ENCODE measurements at places on chromosomes 5 and 9. TPM values are rescaled to one million over a fixed set of nuclear protein-coding genes. Genes with fewer than 3 reads are reported as not detected.

DNA sequence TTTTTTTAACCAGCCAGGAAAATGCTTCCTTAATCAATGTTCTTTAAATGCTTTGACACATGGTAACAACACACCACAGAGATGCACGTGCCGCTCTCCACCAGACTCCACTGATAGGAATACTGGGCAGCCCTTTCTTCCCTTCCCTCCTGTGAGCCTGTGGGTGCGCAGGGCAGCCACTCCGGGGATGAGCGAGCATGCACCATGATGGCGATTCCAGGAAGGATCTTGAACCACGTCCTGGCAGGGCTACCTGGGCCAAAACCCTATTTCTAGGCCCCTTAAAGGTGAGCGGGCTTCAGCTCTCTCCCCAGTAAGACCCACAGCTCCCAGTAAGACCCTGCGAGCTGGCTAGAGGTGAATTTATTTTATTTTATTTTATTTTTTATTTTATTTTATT, 128.2 kb downstream of the MVB12B start:
- no peak overlapping the region for H3K4me3 ChIP-seq
- no peaks in the 10 kb centered on the region for H3K27me3 ChIP-seq
- peaks cover 12% of the 10 kb centered on the region for H3K4me1 ChIP-seq
- no peak overlapping the region for H3K27ac ChIP-seq
- no peaks in the 10 kb centered on the region for H3K36me3 ChIP-seq
- no peak for DNase-seq

- H3K4me1 ChIP-seq, result no peaks in the 10 kb centered on the region
- DNase-seq, result no peak
- H3K27me3 ChIP-seq, result no peaks in the 10 kb centered on the region
- no peak overlapping the region for H3K27ac ChIP-seq
- no peak overlapping the region for H3K4me3 ChIP-seq
Observed at GRCh38 chr5:42555797-42556196, 132.6 kb downstream of the GHR start.

- no peak overlapping the region for H3K27ac ChIP-seq
- no peak for DNase-seq
Observed at GRCh38 chr9:129451089-129451656, 169.7 kb downstream of the C9orf50 start.

- DNase-seq, result no peak
- peaks cover 12% of the 10 kb centered on the region for H3K27me3 ChIP-seq
- H3K4me3 ChIP-seq, result no peak overlapping the region
- no peak overlapping the region for H3K27ac ChIP-seq
Observed at GRCh38 chr9:100474082-100474923, 1.4 kb downstream of the TMEFF1 start.

DNA sequence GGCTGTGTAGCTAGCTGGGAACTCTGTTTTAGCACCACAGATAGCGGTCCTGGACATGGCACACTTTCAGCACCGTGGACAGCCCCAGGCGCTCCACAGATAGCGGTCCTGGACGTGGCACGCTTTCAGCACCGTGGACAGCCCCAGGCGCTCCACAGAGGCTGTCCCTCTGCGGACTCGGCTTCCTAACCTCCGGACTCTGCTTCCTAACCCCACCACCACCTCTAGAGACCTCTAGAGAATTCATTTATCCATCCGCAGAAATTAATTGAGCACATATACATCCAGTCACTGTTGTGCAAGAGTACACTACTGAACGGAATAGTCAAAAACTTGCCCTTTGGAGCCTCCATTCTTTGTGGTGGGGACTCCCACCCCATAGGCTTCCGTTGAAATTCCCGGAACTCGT, 27.4 kb downstream of the UNC5A start:
- DNase-seq, result peak; percentile 80
- H3K4me1 ChIP-seq, result no peaks in the 10 kb centered on the region
- no peak overlapping the region for H3K27ac ChIP-seq
- H3K27me3 ChIP-seq, result no peaks in the 10 kb centered on the region

DNA sequence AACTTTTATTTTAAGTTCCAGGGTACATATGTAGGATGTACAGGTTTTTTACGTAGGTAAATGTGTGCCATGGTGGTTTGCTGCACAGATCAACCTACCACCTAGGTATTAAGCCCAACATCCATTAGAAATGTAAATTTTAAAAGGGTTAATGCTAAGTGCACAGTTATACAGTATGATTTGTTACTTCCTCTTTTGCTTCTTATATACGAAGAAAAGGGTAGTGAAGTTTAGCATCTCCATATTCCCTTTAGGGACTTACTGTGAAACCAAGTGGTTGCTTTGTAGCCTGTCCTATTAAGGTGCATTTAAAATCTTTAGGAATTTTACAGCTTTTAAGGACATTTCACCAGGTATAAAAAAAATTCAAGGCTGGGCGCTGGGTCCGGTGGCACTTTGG, 46.4 kb downstream of the RBM27 start:
- no peaks in the 10 kb centered on the region for H3K27me3 ChIP-seq
- no peak overlapping the region for H3K4me3 ChIP-seq

DNA sequence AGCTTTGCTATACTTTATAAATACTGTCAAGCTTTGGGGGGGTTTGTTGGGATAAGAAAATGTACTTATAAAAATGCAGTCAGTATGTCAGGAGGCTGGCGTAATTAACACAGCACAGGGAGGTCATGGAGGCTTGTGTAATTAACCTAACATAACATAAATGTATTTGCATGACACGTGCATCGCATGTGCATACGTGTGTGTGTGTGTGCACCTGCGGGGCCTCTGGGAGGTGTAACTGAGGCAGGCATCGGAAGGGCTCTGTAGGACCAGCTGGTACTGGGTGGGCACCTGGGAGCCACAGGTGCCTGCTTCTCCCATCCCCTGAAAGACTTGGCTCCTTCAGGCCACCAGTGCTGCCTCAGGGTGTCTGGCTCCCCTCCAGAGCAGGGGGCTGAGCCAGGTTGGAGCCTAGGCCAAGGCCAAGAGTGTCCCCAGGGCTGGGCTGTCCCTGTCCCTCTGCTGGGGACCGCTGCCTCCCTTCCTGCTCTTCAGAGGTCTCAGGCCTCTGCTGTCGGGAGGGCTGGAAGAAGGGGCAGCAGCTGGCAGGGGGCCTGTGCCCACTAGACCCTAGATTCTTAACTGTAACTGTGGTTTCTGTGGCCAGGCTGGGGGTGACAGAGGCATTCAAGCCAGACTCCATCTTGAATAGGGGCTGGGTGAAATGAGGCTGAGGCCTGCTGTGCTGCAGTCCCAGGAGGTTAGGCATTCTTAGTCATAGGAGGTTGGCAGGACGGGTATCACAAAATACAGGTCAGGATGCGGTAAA, 9.0 kb downstream of the FCN2 start:
- H3K4me3 ChIP-seq, result no peak overlapping the region
- H3K36me3 ChIP-seq, result no peaks in the 10 kb centered on the region
- no peak overlapping the region for H3K27ac ChIP-seq
- H3K27me3 ChIP-seq, result no peaks in the 10 kb centered on the region
- peaks cover 8% of the 10 kb centered on the region for H3K4me1 ChIP-seq
- DNase-seq, result no peak

- H3K4me3 ChIP-seq, result no peak overlapping the region
- H3K36me3 ChIP-seq, result no peaks in the 10 kb centered on the region
- DNase-seq, result no peak
- no peaks in the 10 kb centered on the region for H3K27me3 ChIP-seq
- no peaks in the 10 kb centered on the region for H3K4me1 ChIP-seq
- H3K27ac ChIP-seq, result no peak overlapping the region
Observed at GRCh38 chr5:3351581-3352442, 243.8 kb upstream of the IRX1 start.

- peaks cover 6% of the 10 kb centered on the region for H3K36me3 ChIP-seq
- DNase-seq, result no peak
- no peak overlapping the region for H3K4me3 ChIP-seq
- H3K27me3 ChIP-seq, result no peaks in the 10 kb centered on the region
- no peak overlapping the region for H3K27ac ChIP-seq
Observed at GRCh38 chr5:94025788-94026473, 284.5 kb upstream of the POU5F2 start.

DNA sequence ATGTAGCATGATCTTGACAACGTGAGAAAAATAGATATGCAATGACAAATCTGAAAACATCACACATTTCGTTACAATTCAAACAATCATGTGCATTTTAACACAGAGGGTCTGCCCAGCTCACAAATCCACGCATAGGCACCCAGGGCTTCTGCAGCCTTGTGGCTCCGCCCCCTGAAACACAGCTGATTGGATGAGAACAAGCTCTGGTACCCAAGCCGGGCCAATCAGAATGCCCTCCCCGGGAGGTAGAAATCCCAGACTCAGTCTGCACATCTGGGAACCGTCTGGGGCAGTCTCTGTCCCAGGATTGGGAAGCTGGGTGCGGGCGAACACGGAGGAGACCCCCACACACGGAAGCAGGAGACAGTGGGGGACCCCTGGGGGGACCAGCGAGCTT, 137.5 kb downstream of the GAPVD1 start:
- no peaks in the 10 kb centered on the region for H3K27me3 ChIP-seq
- H3K4me3 ChIP-seq, result no peak overlapping the region
- DNase-seq, result no peak
- no peaks in the 10 kb centered on the region for H3K4me1 ChIP-seq
- no peak overlapping the region for H3K27ac ChIP-seq

DNA sequence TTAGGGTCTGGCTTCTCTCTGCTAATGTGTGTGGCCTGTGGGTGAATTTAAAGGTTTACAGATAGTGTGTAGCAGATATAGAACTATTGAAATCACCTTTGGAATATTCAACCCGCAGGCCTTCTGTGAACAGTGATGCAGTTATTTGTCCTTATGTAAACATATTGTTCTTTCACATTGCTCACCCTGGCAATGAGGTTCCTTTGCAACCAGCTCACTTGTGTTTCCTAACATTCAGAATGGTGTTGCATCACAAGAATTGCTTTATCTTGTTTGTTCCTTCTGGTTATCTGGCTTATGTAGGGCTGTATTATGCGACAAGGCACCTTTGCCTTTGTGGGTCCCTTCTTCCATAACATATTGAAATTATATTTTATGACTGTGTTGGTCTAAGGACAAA, 370.3 kb downstream of the NNT start:
- no peaks in the 10 kb centered on the region for H3K4me1 ChIP-seq
- no peak for DNase-seq
- H3K4me3 ChIP-seq, result no peak overlapping the region
- no peaks in the 10 kb centered on the region for H3K27me3 ChIP-seq

- no peaks in the 10 kb centered on the region for H3K4me1 ChIP-seq
- no peaks in the 10 kb centered on the region for H3K27me3 ChIP-seq
- DNase-seq, result no peak
- no peak overlapping the region for H3K4me3 ChIP-seq
Observed at GRCh38 chr5:84259283-84260045, 125.2 kb downstream of the EDIL3 start.

WNT8A gene
- not detected for total RNA-seq

NMUR2 gene
- not detected for total RNA-seq

STPG3 gene
- not detected for total RNA-seq

CAMK4 gene
- 0.80 TPM for total RNA-seq

GRXCR2 gene
- total RNA-seq, result not detected

GGTA1 gene
- 0.87 TPM for total RNA-seq

C5orf52 gene
- not detected for total RNA-seq

Measured in natural killer cell (primary cell).